ENCODE measurements at places on chromosomes 12 and 14.

- peak; percentile 64 for DNase-seq
Measured at GRCh38 chr12:7131502-7131866, 1.3 kb downstream of the CLSTN3 start.

DNA sequence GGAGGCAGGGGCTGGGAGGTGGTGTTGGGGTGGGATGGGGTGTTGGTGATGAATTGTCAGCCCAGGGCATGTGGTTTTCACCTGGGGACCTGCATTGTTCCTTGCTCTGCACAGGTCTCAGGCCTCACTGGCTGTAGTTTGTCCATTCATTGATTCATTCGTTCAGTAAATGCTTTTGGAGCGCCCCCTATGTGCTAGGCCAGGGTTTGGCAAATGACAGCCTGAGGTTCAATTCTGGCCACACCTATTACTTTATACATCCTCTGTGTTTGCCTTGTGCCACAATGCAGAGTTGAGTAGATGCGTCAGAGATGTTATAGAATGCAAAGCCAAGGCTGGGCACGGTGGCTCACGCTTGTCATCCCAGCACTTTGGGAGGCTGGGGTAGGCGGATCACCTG, 4.7 kb downstream of the ADCK1 start:
- peak; percentile 64 for DNase-seq

GRCh38 chr14:64830961-64831360, 48.7 kb downstream of the SPTB start:
- no peak for DNase-seq

GRCh38 chr12:75564852-75565251, 53.4 kb upstream of the KRR1 start:
- DNase-seq: no peak

DNA sequence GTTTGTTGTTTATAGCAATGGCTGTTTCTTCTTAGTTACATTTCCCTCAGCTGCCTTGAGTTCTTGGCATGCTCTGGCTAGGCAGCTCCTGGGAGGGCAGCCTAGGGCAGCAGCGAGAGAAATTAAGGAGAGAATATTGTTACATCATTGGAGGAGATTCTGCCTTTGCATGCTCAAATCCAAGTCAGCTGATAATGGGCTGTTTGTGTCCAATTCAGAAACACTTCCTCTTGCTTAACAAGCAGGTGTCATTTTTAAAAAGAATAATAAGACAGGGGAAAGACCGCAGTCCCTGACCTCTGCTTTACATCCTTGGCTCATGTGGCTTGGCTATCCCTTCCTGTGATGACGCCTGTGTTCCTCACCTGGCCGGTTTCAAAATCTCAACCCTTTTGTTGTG, 76.9 kb downstream of the ESR2 start:
- DNase-seq: no peak

DNA sequence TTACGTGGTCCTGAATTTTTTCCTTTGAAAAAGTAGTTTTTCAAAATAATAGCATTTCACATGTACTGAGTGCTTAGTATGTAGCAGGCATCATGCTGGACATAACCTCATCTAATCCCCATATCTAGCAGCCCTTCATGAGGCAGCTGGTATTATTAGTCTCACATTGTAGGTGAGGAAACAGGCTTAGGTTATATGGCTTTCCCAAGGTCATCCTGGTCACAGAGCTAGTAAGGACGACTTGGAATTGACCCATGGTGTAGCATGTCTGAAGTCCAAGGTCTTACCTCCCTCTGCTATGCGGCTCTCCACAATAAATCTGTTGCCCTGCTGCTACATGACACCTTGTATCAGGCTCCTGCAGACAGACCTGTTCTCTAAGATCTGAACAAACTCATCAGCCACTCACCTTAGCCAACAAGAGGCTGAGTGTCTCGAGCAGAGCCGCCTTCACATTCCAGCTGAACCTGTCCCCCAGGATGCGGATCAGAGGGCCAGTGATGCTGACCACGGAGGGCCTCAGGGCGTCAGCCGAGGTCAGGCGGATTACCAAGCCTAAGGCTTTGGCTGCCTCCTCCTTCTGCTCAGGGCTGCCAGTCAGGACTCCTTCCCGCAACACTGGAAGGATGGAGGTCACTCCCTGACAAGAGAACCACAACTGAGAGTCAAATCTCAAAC, 19.7 kb upstream of the RAB35 start:
- no peak for DNase-seq

- DNase-seq: no peak
Measured at GRCh38 chr12:49974677-49975317, 2.0 kb downstream of the AQP6 start.

DNA sequence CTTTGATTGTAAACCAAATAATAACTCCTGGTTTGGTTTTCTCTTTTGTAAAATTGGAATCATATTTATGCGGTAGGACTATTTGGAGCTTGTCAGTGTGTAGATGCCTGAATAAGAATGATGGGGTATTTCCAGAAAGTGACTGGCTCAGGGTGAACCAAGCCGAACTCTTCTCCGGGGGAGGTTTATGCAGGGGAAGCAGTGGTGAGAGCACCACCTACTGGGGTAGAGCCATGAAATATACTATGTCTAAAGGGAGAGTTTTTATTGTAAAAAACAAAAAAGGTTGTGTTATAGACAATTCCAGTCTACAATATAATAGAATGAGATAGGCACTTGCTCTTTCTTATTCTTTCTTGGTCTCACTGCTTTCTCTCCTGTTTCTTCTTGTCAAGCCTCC, 222.9 kb upstream of the SLC16A7 start:
- peak; percentile 11 for DNase-seq

GRCh38 chr12:4135919-4136605, 137.5 kb upstream of the CCND2 start:
- no peak for DNase-seq

DNA sequence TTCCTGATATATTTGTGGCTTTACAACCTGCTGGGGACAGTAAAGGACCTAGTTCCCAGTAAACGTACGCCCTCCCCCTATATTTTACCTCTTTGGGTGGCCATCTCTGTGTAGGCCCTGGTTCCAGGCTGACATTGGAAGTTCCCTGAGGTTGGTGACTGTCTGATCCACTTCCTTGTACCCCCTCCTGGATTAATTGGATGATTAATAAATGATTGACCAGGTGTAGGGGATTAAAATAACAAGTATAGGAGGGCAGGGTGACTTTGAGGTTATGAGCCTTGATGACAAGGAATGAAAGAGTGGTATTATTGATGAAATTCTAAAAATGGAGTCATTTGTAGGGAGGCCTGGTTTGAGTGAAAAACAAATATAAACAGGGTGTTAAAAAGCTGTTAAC, 9.6 kb downstream of the SUSD6 start:
- no peak for DNase-seq

DNA sequence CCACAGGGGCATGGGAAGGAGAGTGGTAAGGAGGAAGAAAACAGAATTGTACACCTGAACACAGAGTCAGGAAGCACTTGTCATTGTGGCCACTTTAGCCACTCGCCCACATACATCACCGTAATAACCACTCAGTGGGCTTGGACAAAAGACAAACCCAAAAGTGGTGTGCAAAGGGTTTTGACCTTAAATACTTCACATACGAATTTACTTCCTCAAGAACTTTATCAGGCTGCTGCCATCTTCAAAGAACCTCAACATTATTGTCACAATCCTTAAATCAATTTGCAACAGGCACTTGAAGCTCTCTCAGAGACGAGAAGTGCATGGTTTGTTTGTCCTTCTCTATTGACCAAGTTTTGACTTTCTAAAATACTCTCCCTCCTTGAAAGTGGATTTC, 187.3 kb upstream of the EGLN3 start:
- DNase-seq: no peak

DNA sequence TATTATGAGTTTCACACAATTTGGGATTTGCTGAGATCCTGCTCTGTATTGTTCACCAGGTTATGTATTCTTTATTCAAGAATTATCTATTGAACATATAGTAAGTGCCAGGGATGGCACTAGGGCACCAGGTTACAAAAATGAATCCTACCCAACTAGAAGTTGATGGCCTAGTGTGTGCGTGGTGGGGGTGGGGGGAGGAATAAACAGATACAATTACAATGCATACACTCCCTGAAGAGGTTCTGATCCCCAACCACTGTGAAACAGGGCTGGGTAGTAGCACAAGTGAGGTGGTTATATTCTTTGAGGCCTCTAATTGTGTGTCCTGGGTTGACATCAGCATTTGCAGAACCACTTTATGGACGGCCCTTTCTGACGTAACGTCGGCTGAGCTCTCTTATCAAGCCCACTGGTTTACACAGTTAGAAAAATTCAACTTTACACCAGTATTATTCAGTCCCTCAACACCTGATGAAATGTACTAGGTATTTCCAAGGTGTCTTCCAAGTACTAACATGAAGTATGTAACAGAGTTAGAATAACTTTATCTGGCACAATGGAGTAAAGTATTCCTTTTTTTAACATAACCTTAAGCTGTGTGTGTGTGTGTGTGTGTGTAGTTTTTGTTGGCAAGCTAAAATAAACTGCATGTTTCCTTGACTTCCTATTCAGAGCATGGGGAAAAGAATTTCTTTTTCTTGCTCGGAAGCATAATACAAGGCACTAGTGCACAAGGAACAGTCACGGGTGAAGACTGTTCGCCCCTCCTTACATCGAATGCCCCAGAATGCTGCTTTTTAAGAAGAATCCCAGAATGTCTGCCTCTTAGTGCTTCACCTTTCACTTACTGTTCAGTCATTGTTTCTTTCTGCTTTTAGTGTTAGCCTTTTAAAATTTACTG, 8.1 kb upstream of the GLRX5 start:
- no peak for DNase-seq

DNA sequence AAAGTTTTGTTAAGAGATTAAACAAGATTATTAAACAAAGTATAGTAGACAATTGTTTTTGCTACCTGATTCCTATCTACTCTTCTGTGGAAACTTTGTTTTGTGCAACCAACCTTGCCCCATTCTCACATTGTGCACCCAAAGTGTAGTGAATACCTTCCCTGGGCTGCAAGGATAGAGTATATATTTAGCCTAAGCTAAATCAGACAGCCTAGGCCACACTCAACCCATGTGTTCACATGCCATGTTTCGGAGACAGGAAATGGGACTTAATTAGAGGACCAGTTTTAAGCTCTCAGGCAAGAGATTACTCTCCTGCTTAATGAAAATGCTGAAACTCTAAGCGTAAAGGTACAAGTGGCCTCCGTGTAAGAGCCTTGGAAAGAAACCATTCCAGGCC, 734.9 kb upstream of the USP15 start:
- DNase-seq: no peak

- peak; percentile 85 for DNase-seq
Measured at GRCh38 chr14:74217672-74218448, 21.4 kb upstream of the VSX2 start.

- no peak for DNase-seq
Measured at GRCh38 chr14:89926694-89927093, 27.8 kb downstream of the EFCAB11 start.

DNA sequence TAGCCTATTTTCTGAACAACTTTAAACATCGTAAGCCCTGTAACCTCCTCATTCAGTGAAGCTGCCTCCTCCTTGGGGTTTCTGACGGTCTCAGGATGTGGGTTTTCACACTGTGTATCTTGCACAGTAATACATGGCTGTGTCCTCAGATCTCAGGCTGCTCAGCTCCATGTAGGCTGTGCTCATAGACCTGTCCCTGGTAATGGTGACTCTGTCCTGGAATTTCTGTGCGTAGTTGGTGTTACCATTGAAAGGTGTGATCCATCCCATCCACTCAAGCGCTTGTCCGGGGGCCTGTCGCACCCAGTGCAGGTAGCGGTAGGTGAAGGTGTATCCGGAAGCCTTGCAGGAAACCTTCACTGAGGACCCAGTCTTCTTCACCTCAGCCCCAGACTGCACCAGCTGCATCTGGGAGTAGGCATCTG, 980.5 kb downstream of the TMEM121 start:
- no peak for DNase-seq

GRCh38 chr12:40993158-40993557, 195.0 kb upstream of the PDZRN4 start:
- no peak for DNase-seq

GRCh38 chr14:34782031-34782430, 67.6 kb upstream of the CFL2 start:
- no peak for DNase-seq

DNA sequence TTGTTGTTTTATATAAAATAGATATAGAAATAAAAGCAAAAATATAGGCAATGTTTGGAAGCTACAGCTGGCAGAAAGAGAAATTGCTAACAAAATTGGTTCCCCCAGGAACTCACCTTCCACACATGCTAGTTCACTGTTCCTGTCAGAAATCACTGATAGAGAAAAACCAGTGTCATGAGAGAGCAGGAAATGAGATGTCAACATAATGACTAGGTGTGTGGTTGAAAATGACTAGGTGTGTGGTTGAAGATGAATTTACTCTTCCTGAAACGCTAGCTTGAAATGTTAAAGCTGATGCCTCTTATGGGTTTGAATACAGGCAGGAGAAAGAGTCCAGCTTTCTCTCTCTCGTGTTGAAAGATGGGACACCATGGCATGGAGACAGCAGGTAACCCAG, 216.3 kb downstream of the C12orf42 start:
- DNase-seq: peak; percentile 91

- no peak for DNase-seq
Measured at GRCh38 chr12:131892711-131893604, 1.5 kb upstream of the ULK1 start.

DNA sequence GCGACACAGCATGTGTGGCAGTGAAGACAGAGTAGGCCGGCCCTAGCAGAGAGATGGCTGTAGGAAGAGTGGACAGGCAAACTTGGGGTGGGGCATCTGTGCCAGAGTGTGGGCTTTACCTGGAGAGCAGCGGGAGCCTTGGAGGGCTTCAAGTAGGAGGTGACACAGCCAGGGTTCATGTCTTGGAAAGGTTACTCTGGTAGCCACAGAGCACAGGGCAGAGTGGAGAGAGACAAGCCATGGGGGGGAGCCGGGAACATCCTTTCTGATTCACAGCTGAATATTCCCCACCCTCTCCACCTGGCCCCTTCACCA, 53.5 kb upstream of the DIO3 start:
- DNase-seq: no peak

- peak; percentile 13 for DNase-seq
Measured at GRCh38 chr14:106442857-106443256, 916.5 kb downstream of the TMEM121 start.
